ENCODE measurements at places on chromosomes 5 and 9. TPM values are rescaled to one million over a fixed set of nuclear protein-coding genes. Genes with fewer than 3 reads are reported as not detected.

GRCh38 chr5:109759306-109759705, 69.6 kb downstream of the MAN2A1 start:
- H3K27me3 ChIP-seq = no peaks in the 10 kb centered on the region
- peaks cover 3% of the 10 kb centered on the region for H3K36me3 ChIP-seq
- H3K27ac ChIP-seq = no peak overlapping the region

- no peaks in the 10 kb centered on the region for H3K27me3 ChIP-seq
- no peak overlapping the region for H3K27ac ChIP-seq
- H3K4me1 ChIP-seq = no peaks in the 10 kb centered on the region
These were observed 48.2 kb upstream of the ZNF169 start for GRCh38 chr9:94210616-94211603.

Gene EGFLAM
- total RNA-seq = 10.7 TPM

Gene DRD1
- total RNA-seq = 0.41 TPM

DNA sequence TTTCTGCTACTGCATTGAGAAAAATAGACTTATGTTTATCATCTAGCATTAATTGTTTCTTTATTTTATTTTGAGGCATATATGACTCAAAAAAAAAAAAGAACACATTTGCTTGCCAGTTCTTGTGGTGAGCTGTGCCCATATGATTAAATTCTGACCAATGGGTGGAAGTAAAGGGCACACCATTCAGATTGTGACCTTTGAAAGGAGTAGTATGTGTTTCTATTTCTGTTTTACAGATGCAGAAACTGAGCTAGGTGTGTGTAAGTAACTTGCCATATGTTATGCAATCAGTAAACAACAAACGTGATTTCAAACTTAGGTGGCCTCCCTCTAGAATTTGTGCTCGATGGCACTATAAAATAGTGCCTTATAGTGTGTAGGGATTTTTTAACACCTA, 368.1 kb upstream of the EDIL3 start:
- H3K36me3 ChIP-seq = no peaks in the 10 kb centered on the region
- DNase-seq = no peak
- H3K27me3 ChIP-seq = no peaks in the 10 kb centered on the region
- H3K27ac ChIP-seq = no peak overlapping the region

Gene FOXD4L4
- total RNA-seq = not detected

DNA sequence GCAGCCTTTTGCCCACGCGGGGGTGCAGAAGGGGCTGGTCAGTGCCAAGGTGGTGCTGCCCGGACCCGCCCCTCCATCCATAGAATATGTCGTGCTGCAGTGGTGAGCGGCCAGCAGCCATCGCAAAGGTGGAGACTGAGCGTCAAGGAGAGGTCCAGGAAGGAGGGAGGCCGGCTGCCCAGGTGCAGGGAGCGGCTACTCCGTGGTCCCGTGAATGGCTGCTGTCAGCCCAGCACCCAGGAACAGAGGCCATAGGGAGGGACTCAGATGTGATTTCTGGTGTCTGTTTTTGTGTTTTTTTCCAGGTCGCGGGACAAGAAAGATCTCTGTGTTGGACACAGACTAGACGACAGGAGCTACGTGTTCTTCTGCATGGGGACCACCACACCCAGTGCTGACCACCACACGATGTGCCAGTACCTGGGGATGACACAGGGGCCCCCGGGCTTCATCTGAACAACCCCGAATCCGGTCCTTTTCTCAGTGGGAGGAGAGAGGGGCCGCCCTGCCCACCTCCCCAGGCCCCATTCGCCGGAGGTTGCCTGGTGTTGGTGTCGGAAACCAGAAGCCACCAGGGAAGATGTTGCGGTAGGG, 29.0 kb downstream of the PAEP start:
- H3K27me3 ChIP-seq = no peaks in the 10 kb centered on the region
- H3K4me1 ChIP-seq = no peaks in the 10 kb centered on the region
- no peak for DNase-seq
- H3K36me3 ChIP-seq = no peaks in the 10 kb centered on the region
- H3K27ac ChIP-seq = no peak overlapping the region
- no peak overlapping the region for H3K4me3 ChIP-seq

DNA sequence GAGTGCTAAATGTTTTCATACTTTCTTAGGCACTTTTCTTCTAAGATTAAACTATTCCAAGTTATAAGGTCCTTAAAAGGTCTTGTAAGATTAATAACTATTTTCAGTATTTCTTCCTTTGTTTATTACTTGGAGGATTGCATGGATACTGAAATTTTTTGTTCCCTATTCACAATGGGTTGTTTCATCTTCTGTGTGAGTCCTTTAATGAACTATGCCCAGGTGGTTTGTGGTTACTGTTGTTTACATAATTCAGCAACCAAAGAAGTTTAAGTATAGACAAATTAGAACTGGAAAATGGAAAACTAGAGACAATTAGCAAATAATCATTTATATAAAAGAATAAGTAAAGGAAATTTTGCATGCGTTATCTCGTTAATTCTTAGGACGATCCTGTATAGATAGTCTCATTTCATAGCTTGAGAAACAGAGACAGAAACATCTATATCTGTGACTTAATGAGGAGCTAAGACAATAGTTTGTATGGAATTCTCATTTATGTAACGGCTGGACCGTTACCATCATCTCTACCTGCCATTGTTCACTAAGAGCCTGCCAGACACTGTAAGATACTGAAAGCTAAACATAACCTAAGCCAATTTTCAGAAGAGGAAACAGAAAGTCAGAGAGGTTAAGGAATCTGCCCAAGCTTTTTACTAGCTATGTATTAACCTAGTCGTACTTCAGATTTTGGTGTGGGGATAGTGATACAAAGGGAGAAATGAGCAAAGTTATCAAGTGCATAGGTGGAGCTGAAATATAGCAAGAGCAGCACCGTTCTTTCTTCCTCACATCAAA, 148.2 kb downstream of the PAM start:
- no peak overlapping the region for H3K4me3 ChIP-seq
- no peak for DNase-seq
- H3K4me1 ChIP-seq = peaks cover 3% of the 10 kb centered on the region
- H3K27me3 ChIP-seq = no peaks in the 10 kb centered on the region

GRCh38 chr5:175712681-175713085, 54.8 kb downstream of the HRH2 start:
- DNase-seq = no peak
- peaks cover 9% of the 10 kb centered on the region for H3K4me1 ChIP-seq
- H3K27ac ChIP-seq = no peak overlapping the region
- H3K27me3 ChIP-seq = no peaks in the 10 kb centered on the region
- no peak overlapping the region for H3K4me3 ChIP-seq
- H3K36me3 ChIP-seq = no peaks in the 10 kb centered on the region

DNA sequence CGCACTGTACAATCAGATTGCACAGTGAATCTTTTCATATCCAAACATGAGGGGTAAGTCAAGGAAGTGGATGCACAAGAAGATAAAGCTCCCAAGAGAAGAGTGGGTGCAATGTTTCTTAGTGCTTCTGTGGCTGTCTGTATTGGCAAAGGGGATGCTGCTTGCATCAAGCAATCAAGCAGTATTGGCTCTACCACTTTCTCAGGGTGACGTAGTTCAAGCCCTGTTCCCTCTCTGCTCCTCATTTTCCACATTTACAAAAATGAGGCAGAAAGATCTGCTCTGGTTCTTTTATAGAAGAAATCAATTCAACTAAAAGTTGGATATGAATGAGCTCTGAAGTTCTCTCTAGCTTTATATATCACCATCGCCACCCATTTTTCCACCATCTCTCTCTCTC, 2.3 kb downstream of the TNFSF8 start:
- no peak for DNase-seq
- H3K27me3 ChIP-seq = no peaks in the 10 kb centered on the region
- peak overlapping the region; percentile 53 for H3K4me3 ChIP-seq
- peaks cover 10% of the 10 kb centered on the region for H3K4me1 ChIP-seq

All from thoracic aorta (tissue), 2 donors.